ENCODE measurements at places on chromosomes 1 and 21. TPM values are rescaled to one million over a fixed set of nuclear protein-coding genes. Genes with fewer than 3 reads are reported as not detected.

The OSBPL9 gene
- 60.8 TPM for total RNA-seq

The RAB25 gene
- total RNA-seq, result 0.98 TPM

The LDLRAD1 gene
- total RNA-seq, result not detected

GRCh38 chr1:216075339-216075738 is 347.9 kb downstream of the USH2A start:
- H3K4me3 ChIP-seq, result no peak overlapping the region
- no peaks in the 10 kb centered on the region for H3K27me3 ChIP-seq
- H3K36me3 ChIP-seq, result no peaks in the 10 kb centered on the region
- H3K4me1 ChIP-seq, result no peaks in the 10 kb centered on the region
- H3K27ac ChIP-seq, result no peak overlapping the region

- no peak for DNase-seq
- H3K4me1 ChIP-seq, result no peaks in the 10 kb centered on the region
- no peaks in the 10 kb centered on the region for H3K27me3 ChIP-seq
- no peaks in the 10 kb centered on the region for H3K36me3 ChIP-seq
Observed at GRCh38 chr1:181759481-181759880, 276.2 kb downstream of the CACNA1E start.

GRCh38 chr1:27973771-27974416 is 14.1 kb downstream of the XKR8 start:
- no peaks in the 10 kb centered on the region for H3K4me1 ChIP-seq
- no peak for DNase-seq
- no peak overlapping the region for H3K4me3 ChIP-seq
- H3K27me3 ChIP-seq, result no peaks in the 10 kb centered on the region
- peaks cover 15% of the 10 kb centered on the region for H3K36me3 ChIP-seq

All from right atrium auricular region (tissue), 2 donors.